ENCODE measurements at places on chromosomes 4 and X.

- no peak overlapping the region for H3K27ac ChIP-seq
- no peaks in the 10 kb centered on the region for H3K36me3 ChIP-seq
- H3K4me1 ChIP-seq, result no peaks in the 10 kb centered on the region
- H3K4me3 ChIP-seq, result no peak overlapping the region
- DNase-seq, result no peak
Measured at GRCh38 chr4:146235654-146236177, 21.4 kb downstream of the REELD1 start.

DNA sequence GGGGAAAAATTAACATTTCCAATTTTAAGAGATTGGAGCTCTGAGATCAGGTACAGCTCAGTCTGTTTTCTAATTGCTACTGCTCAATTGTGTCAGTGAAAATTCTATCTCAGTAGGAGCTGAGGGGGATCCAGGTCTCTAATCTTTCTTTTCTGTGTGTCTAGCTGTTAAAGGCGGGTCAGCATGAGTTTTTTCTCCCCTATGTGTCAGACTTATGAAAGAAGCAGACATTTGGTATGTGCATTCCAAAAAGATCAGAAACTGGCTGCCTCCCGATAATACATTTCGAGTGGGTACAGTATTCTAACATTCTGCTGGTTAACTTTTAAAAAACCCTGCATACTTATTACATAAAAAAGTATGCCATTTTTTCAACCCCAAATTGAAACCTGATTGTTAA, 72.4 kb downstream of the PCDH7 start:
- H3K27me3 ChIP-seq, result no peaks in the 10 kb centered on the region
- no peaks in the 10 kb centered on the region for H3K4me1 ChIP-seq
- H3K4me3 ChIP-seq, result no peak overlapping the region
- H3K36me3 ChIP-seq, result no peaks in the 10 kb centered on the region
- no peak for DNase-seq

GRCh38 chrX:42943051-42943974, 165.3 kb upstream of the PPP1R2C start:
- peaks cover 89% of the 10 kb centered on the region for H3K4me1 ChIP-seq
- peak; percentile 68 for DNase-seq
- peak overlapping the region; percentile 64 for H3K27ac ChIP-seq
- H3K27me3 ChIP-seq, result no peaks in the 10 kb centered on the region

- H3K4me1 ChIP-seq, result no peaks in the 10 kb centered on the region
- H3K27ac ChIP-seq, result no peak overlapping the region
- H3K27me3 ChIP-seq, result no peaks in the 10 kb centered on the region
- H3K4me3 ChIP-seq, result no peak overlapping the region
- no peak for DNase-seq
- H3K36me3 ChIP-seq, result no peaks in the 10 kb centered on the region
Measured at GRCh38 chr4:32658019-32658418, 1937.8 kb downstream of the PCDH7 start.

- no peak overlapping the region for H3K27ac ChIP-seq
- no peaks in the 10 kb centered on the region for H3K36me3 ChIP-seq
- H3K27me3 ChIP-seq, result no peaks in the 10 kb centered on the region
- no peak overlapping the region for H3K4me3 ChIP-seq
Measured at GRCh38 chr4:11700751-11701226, 272.1 kb upstream of the HS3ST1 start.
